ENCODE measurements at places on chromosomes 5 and 9.

DNA sequence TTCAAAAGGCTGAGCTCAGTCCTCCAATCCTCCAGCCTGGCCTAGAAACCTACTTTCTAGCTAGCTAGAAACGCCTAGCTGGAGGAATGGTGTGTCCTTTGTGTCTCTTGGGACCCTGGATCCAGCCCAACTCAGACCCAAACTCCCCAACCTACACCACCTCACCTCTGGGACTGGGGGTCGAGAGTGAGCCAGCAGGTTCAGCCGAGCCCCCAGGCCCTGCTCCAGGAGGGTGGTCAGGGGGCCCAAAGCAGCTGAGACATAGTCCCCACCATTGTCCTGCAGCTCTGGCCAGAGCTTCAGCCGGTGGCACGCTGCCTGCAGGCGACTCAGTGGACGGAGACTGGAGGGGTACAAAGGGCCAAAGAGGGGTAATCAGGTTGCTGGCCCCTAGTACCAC lies 6.2 kb downstream of the NOL6 start:
- DNase-seq: no peak

GRCh38 chr5:132422720-132423437 lies 53.4 kb downstream of the SLC22A5 start:
- no peak for DNase-seq

- no peak for DNase-seq
These were observed 13.0 kb downstream of the F2RL2 start for GRCh38 chr5:76610196-76610595.

GRCh38 chr9:84059936-84060335 lies 79.3 kb downstream of the RMI1 start:
- no peak for DNase-seq

GRCh38 chr9:26175264-26175663 lies 497.0 kb upstream of the TUSC1 start:
- no peak for DNase-seq

GRCh38 chr5:54869691-54870090 lies 115.7 kb downstream of the ESM1 start:
- no peak for DNase-seq
